ENCODE measurements at places on chromosomes 6 and 20. TPM values are rescaled to one million over a fixed set of nuclear protein-coding genes. Genes with fewer than 3 reads are reported as not detected.

DNA sequence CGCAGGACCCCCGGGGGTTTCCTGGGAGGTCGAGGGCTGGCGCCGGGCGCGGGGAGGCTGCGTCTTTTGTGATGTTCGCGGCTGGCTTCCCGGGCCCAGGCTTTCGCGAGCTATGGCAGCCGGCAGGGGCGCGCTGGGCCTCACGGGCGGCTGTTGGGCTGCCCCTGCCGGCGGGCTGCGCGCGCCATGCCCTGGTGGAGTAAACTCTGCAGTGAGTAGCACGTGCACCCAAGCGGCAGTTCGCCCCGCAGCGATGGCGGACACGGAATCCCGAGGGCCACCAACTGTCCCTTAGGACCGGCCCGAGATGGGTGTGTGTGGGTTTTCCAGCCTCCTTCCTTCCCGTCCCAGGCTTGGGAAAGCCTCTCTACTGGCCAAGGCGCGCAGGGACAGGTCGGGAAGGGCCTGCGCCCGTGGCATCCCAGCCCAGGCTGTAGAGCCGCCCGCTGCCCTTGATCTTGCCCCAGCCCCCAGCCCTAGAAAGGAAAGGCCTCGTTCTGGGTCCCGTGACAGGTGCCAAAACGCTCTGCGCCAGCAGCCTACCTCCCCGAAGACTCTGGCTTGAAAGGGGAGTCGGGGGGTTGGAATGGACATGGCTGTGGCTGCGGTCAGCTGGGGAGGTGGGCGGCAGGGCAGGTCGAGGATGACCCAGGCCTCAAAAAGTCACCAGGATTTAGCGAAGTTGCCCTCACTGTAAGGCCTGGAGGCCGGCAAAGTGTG lies 49.7 kb downstream of the ZBTB2 start:
- no peak for DNase-seq

SEL1L2 gene
- 1.4 TPM for total RNA-seq

PRPH2 gene
- total RNA-seq: 0.63 TPM

TRMT11 gene
- total RNA-seq: 9.2 TPM

- no peak for DNase-seq
These were observed 7.8 kb upstream of the KHDC1L start for GRCh38 chr6:73233048-73233447.

DNA sequence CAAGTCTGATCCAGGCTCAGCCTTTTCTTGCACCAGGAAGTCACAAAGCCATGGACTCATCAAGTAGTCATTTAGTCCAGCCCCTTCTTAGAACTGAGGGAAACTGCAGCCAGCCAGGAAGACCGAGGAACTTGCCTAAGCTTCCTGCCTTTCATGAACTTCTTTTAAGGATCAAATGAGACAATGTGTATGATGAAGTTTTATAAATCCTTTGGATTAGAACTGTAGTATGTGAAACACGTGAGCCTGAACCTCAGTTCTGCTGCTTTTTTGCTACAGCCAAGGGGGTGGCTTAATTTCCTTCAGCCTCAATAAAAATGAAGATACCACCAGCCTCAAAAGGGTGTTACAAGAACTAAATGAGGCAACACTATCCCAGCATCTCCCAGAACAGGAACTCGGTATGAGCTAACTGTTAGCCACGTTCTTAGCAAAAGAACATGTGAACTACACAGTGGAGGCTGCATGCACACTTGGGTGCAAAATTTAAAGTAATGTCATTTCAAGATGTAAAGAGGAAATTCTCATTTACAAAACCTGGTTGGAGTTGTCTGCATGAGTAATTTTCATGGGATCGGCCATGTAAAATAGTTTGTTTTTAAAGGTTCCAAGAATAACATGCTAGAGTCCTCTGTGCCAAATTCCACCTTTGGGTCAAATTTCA lies 76.0 kb upstream of the TBC1D7 start:
- DNase-seq: no peak

All from left ventricle myocardium inferior (tissue), 1 donor.